ENCODE measurements at places on chromosomes 3 and 15. TPM values are rescaled to one million over a fixed set of nuclear protein-coding genes. Genes with fewer than 3 reads are reported as not detected.

DNA sequence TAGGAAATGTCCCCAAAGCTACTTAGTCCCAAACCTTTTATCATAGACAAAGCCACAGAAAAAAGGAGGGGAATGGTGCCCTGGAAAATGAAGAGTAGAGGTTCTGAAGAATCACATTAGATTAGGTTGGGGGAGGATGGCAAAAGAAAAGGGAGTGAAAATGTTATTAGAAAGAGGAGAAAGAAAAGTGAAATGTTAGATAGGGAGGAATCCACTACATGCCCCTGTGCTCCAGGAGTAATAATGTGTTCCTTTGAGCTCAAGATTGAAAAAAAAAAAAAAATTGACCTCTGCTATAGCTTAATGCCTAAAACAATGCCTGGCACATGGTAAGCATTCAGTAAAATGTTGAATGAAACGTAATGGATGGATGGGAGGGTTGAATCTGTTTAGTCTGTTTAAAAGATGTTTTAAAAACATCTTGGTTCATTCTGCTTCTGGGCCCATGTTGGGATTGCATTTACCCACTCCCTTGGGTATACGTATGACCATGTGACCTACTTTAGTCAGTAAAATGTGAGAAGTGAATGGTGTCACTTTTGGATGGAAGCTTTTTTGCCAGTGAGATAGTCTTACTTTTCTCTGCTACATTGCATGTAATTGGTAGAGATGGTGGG lies 19.0 kb downstream of the MAPK6 start:
- DNase-seq: no peak

DNA sequence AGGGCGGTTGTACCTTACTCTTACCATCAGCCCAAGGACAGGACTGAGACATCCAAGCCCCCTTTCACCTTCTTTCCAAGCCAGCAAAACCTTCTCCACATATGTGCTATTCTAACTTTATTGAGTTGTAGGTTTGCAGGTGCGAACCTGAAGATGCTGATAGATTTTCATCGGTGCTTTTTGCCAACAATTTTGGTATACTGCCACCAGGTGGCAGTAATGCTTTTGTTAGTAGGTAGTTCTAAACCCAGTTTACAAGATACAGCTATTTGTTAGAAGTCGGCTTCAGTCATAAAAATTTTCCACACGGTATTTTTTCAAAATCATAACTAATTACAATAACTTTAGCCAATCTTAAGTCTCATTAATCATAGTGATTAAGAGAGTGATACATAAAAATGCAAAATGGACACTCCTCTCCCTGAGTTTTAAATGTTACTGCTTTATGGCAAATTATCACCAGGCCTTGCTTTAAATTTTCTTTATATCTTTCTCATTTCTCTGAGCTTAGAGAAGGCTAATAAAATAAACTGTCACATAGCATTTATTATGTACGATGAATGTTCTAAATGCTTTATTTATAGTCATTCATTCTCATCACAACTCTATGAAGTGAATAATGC lies 636 bp downstream of the TBC1D21 start:
- DNase-seq: peak; percentile 55

GRCh38 chr3:37145611-37146010 lies 28.8 kb downstream of the LRRFIP2 start:
- no peak for DNase-seq

GRCh38 chr15:73872346-73872745 lies 1.0 kb upstream of the TBC1D21 start:
- DNase-seq: no peak

- DNase-seq: no peak
These were observed 232.9 kb downstream of the ADAMTS17 start for GRCh38 chr15:100108846-100109245.

The TRPM1 gene
- not detected for polyA plus RNA-seq

- DNase-seq: no peak
These were observed 172.9 kb upstream of the TOPAZ1 start for GRCh38 chr3:44068753-44069152.

GRCh38 chr3:23303601-23304217 lies 100.6 kb downstream of the UBE2E2 start:
- DNase-seq: no peak

DNA sequence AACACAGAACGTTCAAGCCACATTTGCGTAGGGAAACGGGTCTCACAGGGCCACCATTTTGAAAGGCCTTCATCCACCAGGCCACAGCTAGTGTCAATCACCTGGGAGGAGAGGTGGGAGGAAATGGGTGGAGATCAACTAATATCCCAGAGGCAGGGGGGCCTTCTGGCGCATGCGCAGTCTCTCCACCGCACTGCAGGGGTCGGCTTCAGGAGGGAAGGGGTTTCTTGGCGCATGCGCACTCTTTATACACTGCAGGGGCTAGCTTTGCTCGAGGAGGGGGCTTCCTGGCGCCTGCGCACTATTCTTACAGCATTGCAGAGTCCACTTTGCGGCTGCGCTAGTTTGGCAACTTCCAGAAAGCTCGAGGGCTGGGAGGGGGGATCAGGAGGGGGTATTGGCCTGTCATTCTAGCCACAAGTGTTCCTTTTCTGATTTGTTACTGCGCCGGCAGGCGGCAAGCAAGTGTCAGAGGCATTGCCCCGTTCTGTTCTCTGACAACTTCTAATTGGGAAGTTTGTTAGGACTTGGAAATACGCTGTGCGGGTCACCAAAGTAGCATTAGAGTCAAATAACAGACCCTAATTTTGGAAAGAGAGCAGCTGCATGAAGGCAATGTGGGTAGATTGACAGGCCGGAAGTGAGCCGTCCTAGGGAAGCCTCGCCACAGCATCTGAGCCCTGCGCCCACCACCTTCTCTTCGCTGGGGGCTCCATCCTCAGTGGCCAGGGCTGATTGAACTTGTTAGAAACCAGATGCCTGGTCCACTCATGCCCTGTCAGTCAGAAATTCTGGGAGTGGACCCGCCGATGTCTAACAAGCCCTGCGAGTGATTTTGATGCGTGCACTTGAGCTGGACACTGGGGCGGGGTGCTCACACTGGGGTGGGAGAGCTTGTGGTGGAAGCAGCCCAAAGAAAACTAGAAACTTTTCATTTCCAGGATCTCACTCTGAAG lies 173.5 kb upstream of the NDN start:
- DNase-seq: no peak

GRCh38 chr15:81113861-81114291 lies 20.2 kb upstream of the CFAP161 start:
- DNase-seq: no peak

The LRRK1 gene
- polyA plus RNA-seq: 6.5 TPM

DNA sequence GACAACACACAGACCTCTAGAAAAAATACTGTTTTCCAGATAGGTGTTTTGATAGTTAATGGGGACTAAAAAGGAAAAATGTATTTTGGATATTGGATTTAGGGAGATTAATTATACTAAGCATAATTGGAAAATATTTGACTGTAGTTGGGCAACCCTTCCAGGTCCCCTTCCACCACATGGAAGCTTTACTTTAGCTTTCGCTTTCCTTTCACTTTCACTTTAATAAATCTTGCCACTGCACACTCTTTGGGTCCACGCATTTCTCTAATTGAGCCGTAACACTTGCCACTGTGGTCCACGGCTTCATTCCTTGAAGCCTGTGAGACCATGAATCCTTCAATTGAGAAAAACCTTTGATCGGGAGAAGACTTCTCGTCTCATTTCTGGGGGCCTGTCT lies 15.5 kb downstream of the GLDN start:
- no peak for DNase-seq

DNA sequence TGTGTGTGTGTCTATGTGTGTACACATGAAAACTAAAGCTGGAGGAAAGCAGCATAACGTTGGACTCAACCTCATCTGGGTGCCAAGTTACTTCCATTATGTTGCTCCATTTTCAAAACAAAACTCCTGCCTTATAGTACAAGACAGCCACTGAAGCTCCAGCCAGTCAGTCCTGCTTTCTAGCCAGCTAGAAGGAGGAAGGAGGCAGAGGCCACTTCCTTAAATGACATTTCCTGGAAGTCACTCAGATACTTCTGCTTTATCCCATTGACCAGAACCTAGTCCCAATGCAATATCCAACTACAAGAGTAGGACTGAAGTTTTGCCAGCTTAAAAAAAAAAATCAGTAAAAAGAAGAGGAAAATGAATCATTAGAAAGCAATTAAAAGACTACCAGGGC lies 31.7 kb downstream of the CADPS start:
- DNase-seq: no peak

- no peak for DNase-seq
These were observed 106.2 kb downstream of the HERC1 start for GRCh38 chr15:63727542-63727941.

GRCh38 chr3:37139567-37140052 lies 34.8 kb downstream of the LRRFIP2 start:
- no peak for DNase-seq

DNA sequence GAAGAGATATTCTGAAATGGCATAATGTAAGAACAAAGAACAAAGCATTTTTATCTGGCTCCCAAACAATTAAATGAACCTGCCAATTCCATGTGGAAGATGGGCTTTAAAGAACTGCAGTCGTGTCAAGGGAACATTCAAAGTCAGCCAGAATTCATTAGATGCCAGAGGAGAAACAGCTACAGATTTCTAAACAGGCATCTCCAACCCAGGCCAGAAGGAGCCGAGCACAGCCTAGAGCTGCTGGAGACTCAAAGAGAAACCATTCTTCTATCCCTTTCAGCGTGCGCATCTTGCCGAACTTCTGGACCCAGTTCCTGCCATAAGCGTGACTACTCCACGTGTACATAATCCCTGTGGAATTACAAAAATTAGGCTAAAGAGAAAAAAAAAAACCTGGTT lies 60.4 kb downstream of the MB21D2 start:
- DNase-seq: peak; percentile 32

The GPR87 gene
- 2.3 TPM for polyA plus RNA-seq

DNA sequence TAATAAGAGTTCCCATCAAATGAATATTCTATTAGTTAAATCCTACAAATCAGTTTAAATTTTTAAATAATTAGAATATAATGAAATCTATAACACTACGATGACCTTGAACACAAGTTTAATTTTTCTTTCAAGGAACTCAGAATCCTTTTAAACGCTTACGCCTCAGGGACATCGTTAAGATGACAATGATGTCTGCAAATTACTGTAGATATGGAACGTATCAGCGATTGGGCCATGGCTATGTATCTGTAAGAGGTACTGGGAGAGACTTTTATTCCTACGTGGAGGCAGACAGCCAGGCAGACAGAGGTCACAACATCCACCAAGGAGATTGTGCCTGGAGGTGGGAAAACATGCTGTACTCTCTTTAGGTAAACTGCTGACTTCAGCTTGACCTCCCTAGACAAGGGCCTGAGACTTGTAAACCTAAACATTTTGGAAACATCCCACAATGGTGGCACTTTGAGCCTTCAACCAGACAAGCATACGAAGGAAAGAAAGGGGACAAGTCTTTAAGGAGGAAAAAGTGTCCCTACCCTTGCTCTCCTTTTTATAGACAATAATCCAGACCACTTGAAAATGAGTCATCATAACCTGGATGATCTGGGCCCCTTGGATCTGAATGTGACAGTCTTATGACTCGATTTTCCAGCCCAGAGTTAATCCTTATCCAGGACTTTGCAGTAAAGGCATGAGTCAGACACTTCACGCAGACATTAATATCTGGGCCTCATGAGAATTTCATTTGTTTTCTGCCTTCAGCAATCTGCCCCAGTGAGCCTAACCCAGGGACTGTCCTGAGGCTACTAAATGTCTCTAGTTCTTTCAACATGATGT lies 6.8 kb upstream of the LDHAL6B start:
- DNase-seq: no peak

The SLC6A20 gene
- polyA plus RNA-seq: not detected

DNA sequence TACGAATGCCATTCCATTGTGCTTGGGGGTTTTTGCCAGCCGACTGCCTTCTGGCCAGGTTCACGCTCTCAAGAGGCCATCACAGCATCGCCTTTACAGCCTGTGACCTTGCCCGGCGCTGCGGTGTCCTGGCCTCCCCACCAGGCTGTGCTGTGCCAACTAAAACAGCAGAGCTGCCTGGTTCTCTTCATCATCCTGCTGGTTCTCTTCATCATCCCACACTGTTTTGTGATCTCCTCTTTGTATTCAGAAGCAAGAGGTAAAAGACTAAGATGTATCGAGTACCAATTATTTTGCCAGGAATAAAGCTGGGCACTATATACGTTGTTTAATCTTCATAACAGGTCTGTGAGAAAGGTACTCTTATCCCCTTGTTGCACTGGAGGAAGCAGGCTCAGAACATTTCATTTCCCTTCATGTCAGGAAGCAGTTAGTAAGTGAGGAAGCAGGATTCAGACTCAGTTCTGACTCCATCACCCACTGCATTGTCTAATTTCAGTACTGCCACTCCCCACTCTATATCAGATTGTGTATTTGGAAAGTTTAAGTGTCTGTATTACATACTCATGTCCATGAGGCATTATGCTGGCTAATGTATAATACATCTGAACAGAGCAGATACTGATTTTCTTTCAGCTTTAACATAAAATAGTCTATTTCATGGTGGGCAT lies 92.7 kb downstream of the LRRC28 start:
- DNase-seq: peak; percentile 30

- DNase-seq: no peak
These were observed 487.2 kb upstream of the FRG2C start for GRCh38 chr3:75176937-75177336.

The RAD51 gene
- polyA plus RNA-seq: 6.6 TPM

GRCh38 chr3:183514021-183514420 lies 41.5 kb downstream of the KLHL6 start:
- DNase-seq: no peak

GRCh38 chr3:83317605-83318004 lies 1556.2 kb upstream of the GBE1 start:
- DNase-seq: no peak

GRCh38 chr3:8239718-8240695 lies 261.6 kb upstream of the LMCD1 start:
- DNase-seq: peak; percentile 50

DNA sequence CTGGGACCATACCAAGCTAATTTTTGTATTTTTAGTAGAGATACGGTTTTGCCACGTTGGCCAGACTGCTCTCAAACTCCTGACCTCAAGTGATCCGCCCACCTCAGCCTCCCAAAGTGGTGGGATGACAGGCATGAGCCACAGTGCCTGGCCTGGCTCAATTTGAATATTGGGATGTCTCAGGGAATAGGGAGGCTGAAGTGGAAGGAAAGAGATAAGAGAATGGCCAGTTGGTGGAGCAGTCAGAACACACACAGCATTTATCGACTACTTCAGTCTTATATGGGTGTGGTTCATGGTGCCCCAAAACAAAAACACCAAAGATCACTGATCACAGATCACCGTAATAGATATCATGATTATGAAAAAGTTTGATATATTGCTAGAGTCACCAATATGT lies 144.4 kb downstream of the GMNC start:
- DNase-seq: no peak

GRCh38 chr15:85005319-85005718 lies 23.7 kb downstream of the PDE8A start:
- no peak for DNase-seq

The PTH1R gene
- polyA plus RNA-seq: 0.07 TPM

The GNAT1 gene
- polyA plus RNA-seq: not detected

DNA sequence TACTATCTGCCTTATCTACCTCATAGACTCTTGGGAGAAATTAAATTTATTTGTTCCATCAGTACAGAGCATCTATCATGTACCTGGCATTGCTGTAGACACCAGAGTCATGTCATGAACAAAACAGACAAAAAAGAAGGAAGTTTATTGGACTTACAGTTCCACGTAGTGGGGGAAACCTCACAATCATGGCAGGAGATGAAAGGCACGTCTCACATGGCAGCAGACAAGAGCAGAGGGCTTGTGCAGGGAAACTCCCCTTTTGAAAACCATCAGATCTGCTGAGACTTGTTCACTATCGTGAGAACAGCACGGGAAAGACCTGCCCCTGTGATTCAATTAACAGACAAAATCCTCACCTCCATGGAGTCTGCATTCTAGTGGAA lies 25.6 kb upstream of the ACAP2 start:
- no peak for DNase-seq

The TMEM158 gene
- polyA plus RNA-seq: 76.4 TPM

Data from SK-N-SH (cell line).